ENCODE measurements at places on chromosomes 16 and 17.
A peak's percentile ranks its signal among the peaks of the same experiment; 100 is the strongest.

GRCh38 chr16:11211061-11211976 is 44.7 kb downstream of the SOCS1 start:
- no peak for DNase-seq

DNA sequence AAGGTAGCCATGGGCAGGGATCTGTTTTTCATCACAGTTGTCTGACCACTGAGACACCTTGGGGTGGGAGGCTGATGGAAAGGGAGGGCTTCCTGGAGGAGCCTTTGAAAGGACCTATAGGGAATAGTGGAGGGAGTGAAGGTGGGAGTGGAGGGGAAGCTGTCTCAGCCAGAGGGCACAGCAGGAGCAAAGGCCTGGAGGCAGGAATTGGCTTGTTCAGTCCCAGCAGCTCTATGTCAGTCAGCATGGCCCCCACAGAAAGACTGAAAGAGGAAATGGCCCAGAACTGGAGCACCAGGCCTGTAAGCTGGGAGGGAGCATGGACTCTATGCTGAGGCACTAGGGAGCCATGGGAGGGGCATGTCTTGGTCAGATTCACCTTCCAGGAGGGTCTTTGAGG is 12.8 kb upstream of the CBFB start:
- peak; percentile 36 for DNase-seq

GRCh38 chr17:63040816-63041215 is 74.8 kb downstream of the TANC2 start:
- DNase-seq: no peak

DNA sequence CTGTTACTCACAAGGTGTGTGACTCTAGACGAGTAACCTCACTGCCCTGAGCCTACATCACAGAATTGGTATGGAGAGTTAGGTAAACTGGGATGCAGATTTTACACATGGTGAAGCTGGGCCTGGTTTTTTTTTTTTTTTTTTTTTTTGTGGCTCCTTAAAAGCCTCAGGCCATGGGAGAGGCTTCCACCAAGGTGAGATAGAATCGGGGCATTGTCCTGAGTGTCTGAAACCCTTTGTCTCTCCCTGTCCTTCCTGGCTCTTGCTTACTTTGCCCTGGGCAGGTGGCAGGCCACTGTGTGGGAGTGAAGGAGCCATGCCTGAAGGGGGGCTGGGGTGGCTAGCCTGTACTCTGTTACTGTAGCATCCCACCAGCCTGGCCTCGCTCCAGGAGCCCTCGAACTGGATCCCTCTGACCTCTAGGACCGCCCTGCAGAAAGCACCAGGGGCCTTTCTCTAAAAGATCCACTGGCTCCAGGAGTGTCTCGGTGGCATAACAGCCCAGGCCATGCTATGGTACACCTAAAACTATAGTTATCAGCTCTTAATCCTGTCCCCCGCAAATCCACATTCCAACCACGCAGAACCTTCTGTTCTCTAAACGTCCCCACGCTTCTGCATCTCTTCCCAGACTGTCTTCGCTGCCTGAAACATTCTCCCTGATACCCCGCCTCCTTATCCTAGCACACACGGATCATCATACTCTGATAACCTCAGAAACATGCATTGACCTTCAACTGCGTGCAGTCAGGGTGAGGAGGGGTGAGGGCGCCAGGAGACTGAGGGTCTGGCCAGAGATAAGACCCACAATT is 1.7 kb upstream of the SLC13A2 start:
- peak; percentile 14 for DNase-seq

DNA sequence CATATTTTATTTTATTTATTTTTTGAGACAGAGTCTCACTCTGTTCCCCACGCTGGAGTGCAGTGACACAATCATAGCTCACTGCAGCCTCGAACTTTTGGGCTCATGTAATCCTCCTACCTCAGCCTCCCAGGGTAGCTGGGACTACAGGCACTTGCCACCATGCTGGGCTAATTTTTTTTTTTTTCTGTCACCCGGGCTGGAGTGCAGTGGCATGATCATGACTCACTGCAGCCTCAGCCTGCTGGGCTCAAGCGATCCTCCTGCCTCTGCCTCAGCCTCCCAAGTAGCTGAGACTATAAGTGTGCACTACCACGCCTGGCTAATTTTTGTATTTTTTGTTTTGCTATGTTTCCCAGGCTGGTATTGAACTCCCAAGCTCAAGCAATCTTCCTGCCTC is 17.1 kb downstream of the UNC45B start:
- no peak for DNase-seq

- no peak for DNase-seq
Observed at GRCh38 chr16:17607609-17608008, 136.8 kb upstream of the XYLT1 start.

DNA sequence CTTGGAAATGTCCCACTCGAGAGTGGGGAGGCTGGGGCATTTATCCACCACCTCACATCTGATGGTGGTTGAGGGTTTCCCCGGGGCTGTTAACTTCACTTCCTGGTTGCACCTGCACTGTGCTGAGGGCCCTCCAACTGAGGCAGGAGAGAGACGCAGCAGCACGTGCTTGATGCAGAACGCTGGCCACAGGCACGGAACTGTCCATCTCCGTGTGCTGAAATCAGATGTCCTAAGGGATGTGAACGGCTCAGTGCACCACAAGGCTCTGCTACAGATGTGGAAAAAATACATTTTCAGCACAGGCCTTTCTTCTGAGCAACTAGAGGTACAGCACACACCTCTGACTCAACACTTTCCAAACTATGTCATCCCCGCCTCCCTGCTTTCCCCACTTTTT is 114.8 kb upstream of the C16orf82 start:
- DNase-seq: no peak

DNA sequence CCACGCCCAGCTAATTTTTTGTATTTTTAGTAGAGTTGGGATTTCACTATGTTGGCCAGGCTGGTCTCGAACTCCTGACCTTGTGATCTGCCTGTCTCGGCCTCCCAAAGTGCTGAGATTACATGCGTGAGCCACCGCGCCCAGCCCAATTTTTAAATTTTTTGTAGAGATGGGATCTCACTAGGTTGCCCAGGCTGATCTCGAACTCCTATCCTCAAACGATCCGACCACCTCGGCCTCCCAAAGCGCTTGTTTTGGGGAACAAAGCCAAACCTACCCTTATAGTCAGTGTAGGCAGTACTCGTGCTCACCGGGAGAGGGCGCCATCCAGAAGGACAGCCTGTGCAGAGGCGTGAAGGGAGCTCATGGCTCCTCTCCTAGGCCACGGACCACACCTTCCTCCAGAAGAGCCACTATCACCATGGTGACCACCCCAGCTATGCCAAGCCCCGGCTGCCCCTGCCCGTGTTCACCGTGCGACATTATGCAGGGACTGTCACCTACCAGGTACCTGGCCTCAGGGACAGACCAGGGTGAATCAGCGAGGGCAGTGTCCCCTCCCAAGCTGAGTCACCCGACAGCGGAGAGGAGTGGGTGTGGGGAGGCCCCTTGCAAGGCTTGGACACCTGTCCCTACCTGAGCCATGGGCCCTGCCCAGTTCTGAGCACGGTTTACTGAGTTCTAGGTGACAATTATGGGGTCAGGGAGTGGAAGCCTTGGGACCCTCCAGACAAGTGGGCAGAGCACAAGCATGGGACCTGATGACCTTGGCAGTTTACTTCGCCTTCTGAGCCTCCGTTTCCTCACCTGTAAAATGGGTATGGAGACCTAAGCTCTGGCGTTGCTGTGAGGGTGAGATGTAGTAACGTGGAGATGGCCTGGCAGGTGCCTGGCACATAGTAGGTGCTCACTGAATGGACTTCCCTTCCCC is 13.7 kb downstream of the MYO15B start:
- DNase-seq: peak; percentile 67

GRCh38 chr16:77700846-77701245 is 21.5 kb upstream of the NUDT7 start:
- no peak for DNase-seq

- no peak for DNase-seq
Observed at GRCh38 chr17:64579917-64580316, 73.1 kb downstream of the CEP95 start.

- DNase-seq: no peak
Observed at GRCh38 chr17:60510031-60510430, 16.0 kb downstream of the APPBP2 start.
